Activated T-helper 2 cell treated with anti-CD3 and anti-CD28 coated beads, Interferon-gamma antibody, Interleukin-2, Interleukin-4, amounts not matched to agents 10 μg/mL and 5 μg/mL and 100 μg/mL, durations not matched to agents 14 hours and 24 hours and 36 hours (primary cell): ENCODE measurements at places on chromosomes 1 and 21. TPM values are rescaled to one million over a fixed set of nuclear protein-coding genes. Genes with fewer than 3 reads are reported as not detected.

Gene MAP10
- total RNA-seq: 3.0 and 3.2 TPM in 2 replicates

GRCh38 chr1:150121236-150121862 is 28.4 kb upstream of the PLEKHO1 start:
- DNase-seq: no peak

Gene FAM229A
- total RNA-seq: 5.4 and 6.1 TPM in 2 replicates

- DNase-seq: no peak
Observed at GRCh38 chr21:45993210-45994085, 11.9 kb downstream of the COL6A1 start.

Gene NR0B2
- not detected in 2 replicates for total RNA-seq

GRCh38 chr1:66606362-66607065 is 72.6 kb downstream of the SGIP1 start:
- DNase-seq: no peak

Gene FAM72D
- total RNA-seq: 6.7 and 7.9 TPM in 2 replicates

DNA sequence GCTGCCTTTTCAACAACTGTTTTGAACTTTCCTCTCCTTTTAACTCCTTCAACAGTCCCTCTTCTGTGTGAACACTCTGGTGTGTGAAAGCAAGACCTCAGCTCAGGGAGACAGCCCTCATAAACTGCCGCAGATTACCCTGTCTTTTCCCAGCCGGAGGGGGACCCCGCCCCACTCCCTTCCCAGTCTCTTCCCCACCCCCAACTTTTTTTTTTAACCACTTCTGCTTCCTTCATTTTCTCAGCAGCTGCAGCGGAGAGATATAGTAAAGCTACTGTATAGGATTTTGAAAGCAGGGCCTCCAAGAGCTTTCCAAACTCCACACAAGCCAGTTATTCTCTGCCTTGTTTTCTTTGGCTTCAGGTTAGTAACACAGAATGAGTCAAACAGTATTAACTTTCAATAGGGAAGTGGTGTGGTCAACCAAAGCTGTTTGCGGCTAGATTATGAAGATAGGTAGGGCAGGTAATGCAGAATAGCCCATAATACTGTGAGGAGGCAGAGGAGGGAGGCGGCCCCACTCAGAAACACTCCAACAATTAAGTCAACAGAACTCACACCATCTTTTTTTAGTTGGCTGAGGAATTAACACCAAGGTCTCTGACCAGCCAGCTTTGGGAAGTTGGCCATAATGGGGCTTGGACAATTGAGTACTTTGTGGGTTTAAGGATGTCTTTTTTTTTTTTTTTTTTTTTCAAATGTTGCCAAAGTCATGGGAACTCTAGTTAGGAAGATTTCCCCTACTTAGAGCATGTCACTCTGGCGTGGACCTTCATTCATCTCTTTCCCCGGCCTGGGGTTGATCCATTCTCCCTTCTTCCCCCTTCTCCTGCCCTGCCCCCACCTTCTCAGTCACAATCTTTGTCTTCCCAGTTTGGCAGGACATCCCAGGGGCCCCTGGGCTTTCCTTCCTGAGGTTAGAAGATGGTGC is 177.0 kb downstream of the CLIC6 start:
- peak; percentile 70 for DNase-seq

Gene CSF3R
- total RNA-seq: 0.11 and 0.62 TPM in 2 replicates

Gene GSTM5
- 0.09 and 0.46 TPM in 2 replicates for total RNA-seq

DNA sequence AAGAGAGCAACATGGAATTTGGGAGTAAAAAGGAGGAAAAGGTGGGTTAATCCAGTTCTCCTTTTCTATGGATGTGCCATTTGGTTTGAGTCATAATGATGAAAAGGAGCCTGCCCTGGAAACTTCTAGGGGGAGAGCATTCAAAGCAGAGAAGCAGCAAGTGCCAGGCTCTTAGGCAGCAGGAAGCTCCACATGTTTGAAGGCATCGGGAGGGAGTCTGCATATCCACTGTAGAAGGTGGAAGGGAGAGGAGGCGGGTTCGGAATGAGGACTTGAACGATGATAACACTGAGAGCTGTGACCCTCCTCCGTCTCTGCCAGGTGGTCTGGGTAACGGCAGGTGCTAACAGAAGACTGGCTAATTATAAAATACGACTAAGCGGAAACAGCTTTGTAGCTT is 128.2 kb downstream of the RYR2 start:
- DNase-seq: no peak

- no peak for DNase-seq
Observed at GRCh38 chr1:22374001-22374400, 77.7 kb upstream of the ZBTB40 start.

DNA sequence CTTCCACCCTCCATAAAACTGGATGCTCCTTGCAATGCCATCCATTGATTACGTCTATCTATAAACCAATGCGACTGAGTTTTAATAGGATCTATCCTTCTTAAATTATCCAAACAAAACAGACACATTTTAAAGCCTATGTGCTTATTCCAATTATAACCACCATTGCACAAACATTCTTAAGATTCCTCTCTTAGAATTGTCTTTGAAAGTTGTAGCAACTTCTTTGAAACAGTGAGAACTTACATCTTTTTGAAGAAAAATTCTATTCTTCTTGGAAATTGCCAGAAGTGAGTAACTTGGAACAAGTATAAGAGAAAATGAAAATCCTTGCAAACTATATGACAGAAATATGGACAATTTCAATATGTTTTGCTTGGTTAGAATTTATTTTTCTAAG is at the start of gene KRTAP26-1:
Gene KRTAP26-1, minus strand, starts transcription at position 101 of the 400 bp plus-strand sequence. CDS start 280 bp downstream, outside the sequence.
- no peak for DNase-seq

DNA sequence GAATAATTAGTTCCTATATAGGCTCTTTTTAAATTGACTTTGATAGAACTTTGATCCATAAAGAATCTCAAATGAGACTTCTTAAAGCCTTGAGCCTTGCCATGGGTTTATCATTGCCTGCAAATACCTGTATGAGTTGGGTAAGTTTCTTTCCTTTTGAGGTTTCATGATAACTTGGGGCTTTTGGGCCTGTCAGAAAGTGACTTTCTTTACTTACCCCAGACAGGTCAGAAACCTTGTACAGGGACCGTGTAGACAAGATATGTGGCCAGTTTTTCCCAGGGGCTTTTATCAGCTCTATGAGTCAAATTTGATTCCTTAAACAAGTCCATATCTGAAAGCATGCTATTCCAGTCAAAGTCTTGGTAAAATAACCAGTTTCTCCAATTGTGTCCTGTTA is 17.3 kb downstream of the KCTD3 start:
- no peak for DNase-seq

- no peak for DNase-seq
Observed at GRCh38 chr1:3609769-3610526, 1.4 kb downstream of the MEGF6 start.

DNA sequence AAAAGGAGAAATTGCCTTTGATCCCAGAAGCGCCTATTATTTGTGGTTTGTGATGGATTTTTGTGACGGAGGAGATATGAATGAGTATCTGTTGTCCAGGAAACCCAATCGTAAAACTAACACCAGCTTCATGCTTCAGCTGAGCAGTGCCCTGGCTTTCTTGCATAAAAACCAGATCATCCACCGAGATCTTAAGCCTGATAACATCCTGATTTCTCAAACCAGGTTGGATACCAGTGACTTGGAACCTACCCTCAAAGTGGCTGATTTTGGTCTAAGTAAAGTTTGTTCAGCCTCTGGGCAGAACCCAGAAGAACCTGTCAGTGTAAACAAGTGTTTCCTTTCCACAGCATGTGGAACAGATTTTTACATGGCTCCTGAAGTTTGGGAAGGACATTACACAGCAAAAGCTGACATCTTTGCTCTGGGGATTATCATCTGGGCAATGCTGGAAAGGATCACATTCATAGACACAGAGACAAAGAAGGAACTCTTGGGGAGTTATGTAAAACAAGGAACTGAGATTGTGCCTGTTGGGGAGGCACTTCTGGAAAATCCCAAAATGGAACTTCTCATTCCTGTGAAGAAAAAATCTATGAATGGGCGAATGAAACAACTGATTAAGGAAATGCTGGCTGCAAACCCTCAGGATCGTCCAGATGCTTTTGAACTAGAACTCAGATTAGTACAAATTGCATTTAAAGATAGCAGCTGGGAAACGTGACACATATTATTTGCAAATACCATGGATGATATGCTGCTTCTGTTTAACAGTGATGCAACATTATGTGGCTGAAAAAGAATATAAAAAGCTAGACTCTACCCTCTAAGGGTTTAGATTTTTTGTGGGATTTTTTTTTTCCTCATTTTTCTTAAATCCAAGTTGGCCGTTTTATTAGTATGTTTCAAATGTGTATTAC is 10.5 kb downstream of the PDIK1L start:
- no peak for DNase-seq

GRCh38 chr1:199287647-199288046 is 648.8 kb downstream of the PTPRC start:
- DNase-seq: no peak

Gene ATP1A1
- 196 and 200 TPM in 2 replicates for total RNA-seq

Gene CHRM3
- total RNA-seq: 0.07 TPM in 1 of 2 replicates, not detected in the other

- no peak for DNase-seq
Observed at GRCh38 chr1:159838715-159839114, 12.0 kb downstream of the SLAMF8 start.

DNA sequence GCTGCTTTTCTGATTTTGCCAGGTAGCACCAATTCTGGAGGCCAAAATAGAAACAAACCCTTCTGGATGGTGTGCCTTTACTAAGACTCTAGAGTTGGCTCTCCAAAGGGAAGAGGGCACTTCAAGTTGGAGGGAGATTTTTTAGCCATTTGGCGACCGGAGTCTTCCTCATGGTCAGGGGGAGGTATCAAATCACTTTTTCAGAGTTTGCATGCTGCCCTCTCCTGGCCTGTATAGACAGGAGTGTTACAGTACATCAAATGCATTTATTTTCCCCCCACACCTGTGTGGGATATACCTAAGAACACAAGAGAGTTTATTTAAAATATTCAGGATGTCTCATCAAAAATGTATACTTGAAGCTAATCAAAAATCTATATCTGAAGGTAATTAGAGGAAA is 3.2 kb downstream of the GREM2 start:
- DNase-seq: no peak

DNA sequence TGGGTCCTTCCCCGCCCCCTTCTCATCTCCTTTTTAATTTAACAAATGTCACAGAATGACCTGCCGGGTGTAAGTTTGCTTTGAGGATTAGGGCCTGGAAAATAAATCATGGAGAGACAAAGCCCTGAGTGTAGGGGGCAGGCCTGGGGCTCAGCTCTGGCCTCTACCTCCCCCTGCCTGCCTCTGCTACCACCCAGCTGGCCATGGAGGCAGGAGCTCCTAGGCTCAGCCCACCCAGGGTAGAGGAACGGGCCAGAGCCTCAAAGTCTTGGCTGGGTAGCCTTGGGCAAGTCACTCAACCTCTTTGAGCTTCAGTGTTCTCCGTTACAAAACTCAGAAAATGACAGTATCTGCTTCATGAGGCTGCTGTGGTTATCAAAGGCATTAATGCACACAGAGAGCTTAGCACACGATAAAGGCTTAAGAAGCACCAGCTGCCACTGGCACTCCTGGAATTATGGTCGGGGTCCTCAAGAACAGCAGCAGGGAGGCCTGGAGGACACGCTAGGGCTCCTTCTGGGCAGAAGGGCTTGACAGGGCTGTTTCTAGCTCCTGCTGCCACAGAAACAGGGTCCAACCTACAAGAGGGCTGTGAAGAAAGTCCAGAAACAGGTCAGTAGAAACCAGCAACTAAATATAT is 39.0 kb downstream of the LRP8 start:
- no peak for DNase-seq

Gene ZFYVE9
- total RNA-seq: 3.7 and 4.0 TPM in 2 replicates

GRCh38 chr1:38088366-38088765 is 41.8 kb upstream of the POU3F1 start:
- DNase-seq: no peak

- DNase-seq: no peak
Observed at GRCh38 chr1:46725736-46726108, 6.8 kb upstream of the EFCAB14 start.

- DNase-seq: no peak
Observed at GRCh38 chr1:214213136-214213535, 67.8 kb upstream of the SMYD2 start.

DNA sequence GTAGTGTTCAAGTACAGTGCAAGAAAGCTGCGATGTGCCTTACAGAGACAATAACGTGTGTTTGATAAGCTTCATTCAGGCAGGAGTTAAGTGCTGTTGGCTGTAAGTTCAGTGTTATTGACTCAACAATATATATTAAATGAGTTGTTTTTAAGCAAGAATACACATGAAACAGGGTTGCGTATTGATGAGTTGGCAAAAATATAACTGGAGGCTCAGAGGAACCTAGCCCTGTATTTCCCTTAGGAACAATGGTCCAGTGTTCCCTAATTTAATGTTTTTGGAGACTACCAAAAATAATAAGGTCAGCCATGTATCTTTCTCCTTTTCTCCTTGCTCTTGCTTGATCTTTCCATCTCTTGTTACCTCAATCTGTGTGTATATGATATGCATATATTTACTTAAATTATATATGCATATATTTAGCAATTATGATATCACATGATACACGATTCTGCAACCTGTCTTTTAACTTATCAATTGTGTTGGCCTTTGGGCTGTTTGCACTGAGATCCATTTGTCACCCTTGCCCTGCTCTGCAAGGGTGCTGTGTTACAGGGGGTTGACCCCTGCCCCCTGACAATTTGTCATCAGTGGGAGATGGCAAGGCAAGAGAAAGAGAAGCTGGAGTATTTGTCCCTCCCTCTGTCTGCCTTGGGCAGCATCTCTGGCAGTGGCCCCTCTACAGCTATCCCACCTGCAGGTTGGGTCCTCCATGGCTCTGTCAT is 109.7 kb downstream of the FGGY start:
- DNase-seq: no peak

Gene ARMH1
- 139 and 157 TPM in 2 replicates for total RNA-seq

- peak; percentile 74 for DNase-seq
Observed at GRCh38 chr1:1777950-1778662, at the start of gene NADK. NADK (minus strand) TSS chr1:1778470; CDS start chr1:1765406, 13,064 bp downstream.

- DNase-seq: no peak
Observed at GRCh38 chr21:37396855-37397254, 30.3 kb downstream of the DYRK1A start.

- no peak for DNase-seq
Observed at GRCh38 chr1:182366596-182366995, 25.0 kb downstream of the GLUL start.

DNA sequence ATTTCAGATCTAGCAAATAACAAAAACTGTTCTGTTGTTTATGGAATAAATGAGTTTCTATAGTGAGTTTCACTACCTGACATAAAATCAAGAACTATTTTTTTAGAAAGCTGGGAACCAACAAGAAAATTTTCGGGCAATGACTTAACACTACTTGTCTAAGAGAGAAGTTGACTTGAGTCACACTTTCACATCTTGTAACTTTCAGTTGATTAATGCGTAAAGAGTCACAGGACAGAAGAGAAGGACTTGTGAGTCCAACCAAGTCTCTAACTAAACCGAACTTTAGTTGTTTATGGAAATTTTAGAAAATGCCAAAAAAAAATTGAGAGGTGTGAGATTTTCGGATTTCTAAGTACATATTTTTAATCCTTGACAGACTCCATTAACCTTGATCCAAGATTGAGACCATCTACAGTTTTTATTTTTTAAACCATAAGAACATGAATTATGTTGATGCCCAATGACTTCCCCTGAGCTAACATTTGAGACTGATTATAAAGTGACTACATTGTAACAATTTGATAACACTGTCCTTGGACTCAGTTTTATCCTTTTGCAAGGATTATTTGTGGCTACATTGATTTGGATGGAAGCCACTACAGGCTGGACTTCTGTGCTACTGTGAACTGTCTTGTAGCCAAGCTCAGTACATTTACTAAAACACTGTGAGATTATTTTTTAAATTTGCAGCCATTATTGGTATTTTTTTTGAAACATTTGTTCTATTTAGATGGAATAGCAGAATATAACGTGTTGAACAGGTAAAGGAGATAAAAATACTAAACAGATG is 284.0 kb downstream of the PTPRC start:
- no peak for DNase-seq
